Activated CD4-positive, alpha-beta T cell treated with anti-CD3 and anti-CD28 coated beads, Interleukin-2, amount 10 ng/mL, durations not matched to agents 7 days and 5 days (primary cell): ENCODE measurements at places on chromosomes 5 and 9. TPM values are rescaled to one million over a fixed set of nuclear protein-coding genes. Genes with fewer than 3 reads are reported as not detected.

- H3K36me3 ChIP-seq = no peaks in the 10 kb centered on the region
- no peaks in the 10 kb centered on the region for H3K27me3 ChIP-seq
- H3K4me3 ChIP-seq = no peak overlapping the region
- no peak overlapping the region for H3K27ac ChIP-seq
- H3K4me1 ChIP-seq = peaks cover 3% of the 10 kb centered on the region
Measured at GRCh38 chr9:123893831-123894460, 36.0 kb downstream of the DENND1A start.

GRCh38 chr5:71903808-71904207, 184.7 kb downstream of the CARTPT start:
- no peaks in the 10 kb centered on the region for H3K27me3 ChIP-seq
- H3K4me1 ChIP-seq = no peaks in the 10 kb centered on the region
- no peak overlapping the region for H3K27ac ChIP-seq
- DNase-seq = no peak
- H3K4me3 ChIP-seq = no peak overlapping the region
- no peaks in the 10 kb centered on the region for H3K36me3 ChIP-seq

DNA sequence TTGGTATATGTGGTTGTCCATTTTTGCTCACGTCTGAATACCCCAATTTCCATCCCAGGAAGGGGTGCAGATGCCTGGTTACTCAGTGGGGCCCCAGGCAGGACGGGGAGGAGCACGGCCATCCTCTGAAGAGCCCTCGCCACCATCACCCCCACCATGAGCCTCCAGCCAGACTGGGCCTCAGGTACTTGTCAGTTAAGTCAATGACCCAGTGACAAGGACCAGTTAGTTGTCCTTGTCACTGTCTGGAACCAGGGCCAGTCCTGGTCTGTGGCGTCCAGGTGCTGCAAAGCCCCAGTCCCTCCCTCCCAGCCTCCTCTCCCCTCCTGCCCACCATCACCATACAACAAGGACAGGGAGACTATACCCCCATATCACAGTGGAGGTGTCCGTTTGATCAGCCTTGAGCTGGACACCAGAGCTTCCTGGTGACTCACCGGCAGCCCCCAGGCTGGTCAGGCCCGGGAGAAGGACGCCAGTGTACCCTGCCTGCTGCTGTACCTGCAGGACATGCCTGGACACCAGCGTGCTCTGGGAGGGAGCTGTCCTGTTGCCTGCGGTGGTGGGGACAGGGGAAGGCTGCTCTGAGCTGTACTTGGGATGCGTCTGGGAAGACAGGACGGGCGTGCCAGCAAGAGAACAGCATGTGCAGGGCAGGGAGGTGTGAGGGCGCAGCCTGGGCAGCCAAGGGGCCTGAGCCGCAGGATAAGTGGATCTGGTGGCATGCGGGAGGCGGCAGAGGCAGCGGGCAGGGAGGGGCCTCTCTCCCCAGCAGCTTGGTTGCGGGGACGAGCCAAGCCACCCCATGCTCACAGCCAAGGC, 32.6 kb upstream of the TTLL11 start:
- H3K4me3 ChIP-seq = no peak overlapping the region
- H3K4me1 ChIP-seq = peaks cover 13% of the 10 kb centered on the region
- H3K27me3 ChIP-seq = peaks cover 28% of the 10 kb centered on the region
- no peak for DNase-seq
- H3K36me3 ChIP-seq = no peaks in the 10 kb centered on the region

GRCh38 chr9:27496135-27496504, 28.0 kb upstream of the IFNK start:
- H3K36me3 ChIP-seq = no peaks in the 10 kb centered on the region
- no peak overlapping the region for H3K4me3 ChIP-seq
- DNase-seq = no peak

NRG2 gene
- not detected for total RNA-seq

FANCC gene
- 15.4 TPM for total RNA-seq
